ENCODE measurements at places on chromosomes 3 and 15.

- no peak for DNase-seq
Observed at GRCh38 chr3:102105193-102105592, 255.9 kb downstream of the NFKBIZ start.

- peak; percentile 30 for DNase-seq
Observed at GRCh38 chr3:76096836-76097588, 311.7 kb upstream of the ZNF717 start.

GRCh38 chr3:99901200-99901926 lies 83.7 kb downstream of the CMSS1 start:
- peak; percentile 87 for DNase-seq

DNA sequence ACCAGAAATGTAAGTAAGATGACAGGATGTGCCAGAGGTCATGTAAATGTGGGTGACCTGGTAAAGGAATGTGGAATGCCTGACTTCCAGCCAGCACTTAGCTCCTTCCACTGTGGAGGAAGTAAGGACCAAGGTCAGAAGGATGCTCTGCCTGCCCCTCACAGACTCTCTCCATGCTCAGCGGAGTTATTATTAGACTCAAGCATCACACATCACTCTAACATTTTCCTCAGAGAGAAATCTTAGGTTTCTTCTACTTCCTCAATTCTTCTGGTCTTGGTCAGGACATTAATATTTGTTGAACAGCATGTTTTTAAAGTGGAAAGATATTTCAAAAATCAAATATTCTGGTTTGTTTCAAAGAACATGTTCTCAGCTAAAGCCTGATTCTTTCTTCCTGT lies 231.4 kb upstream of the WNT5A start:
- DNase-seq, result peak; percentile 10

DNA sequence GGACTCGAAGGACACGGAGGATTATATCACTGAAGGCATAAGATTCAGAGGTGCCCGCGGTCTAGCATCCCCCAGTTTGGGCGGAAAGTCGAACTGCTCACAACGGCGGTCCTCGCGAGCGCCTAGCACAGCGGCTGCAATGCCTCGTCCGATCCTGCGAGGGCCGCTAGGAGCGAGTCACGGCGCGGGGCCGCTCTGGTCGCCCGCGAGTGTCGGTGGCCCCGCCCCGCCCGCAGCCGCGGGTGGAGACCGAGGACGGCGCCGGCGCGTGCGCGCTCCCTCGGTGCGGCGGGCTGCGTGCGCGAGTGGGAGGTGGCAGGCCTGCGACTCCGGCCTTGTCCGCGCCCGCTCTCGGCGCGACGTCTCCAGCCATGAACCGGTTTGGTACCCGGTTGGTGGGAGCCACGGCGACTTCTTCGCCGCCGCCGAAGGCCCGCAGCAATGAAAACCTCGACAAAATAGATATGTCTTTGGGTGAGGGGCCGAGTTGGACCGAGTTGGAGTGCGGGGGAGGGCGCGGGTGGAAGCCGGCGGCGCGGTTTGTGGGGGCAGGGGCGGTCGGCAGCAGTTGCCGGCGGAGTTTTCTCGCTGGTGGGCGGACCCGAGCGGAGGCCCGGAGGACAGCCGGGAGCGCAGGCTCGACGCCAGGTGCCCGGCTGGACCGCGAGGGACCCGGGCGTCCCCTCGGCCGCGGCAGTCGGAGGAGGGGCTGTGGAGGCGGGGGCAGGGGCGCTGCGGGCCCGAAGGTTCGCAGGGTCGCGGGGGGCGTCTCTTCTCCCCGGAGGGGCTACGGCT lies at the start of gene FYTTD1:
Gene FYTTD1, plus strand, starts transcription at position 283 of the 795 bp plus-strand sequence. Its CDS starts 89 bp downstream, at position 372.
- peak; percentile 90 for DNase-seq

GRCh38 chr3:9781978-9782603 lies 10.2 kb downstream of the TADA3 start:
- DNase-seq, result no peak

All from cardiac fibroblast (primary cell).